Tracheal epithelial cell (primary cell): ENCODE measurements at places on chromosomes 1 and 21. TPM values are rescaled to one million over a fixed set of nuclear protein-coding genes. Genes with fewer than 3 reads are reported as not detected.

Gene COL8A2
- 3.0 and 3.1 TPM in 2 replicates for total RNA-seq

Gene SFT2D2
- total RNA-seq: 24.3 and 35.7 TPM in 2 replicates

Gene KCNJ9
- under 0.01 and 0.21 TPM in 2 replicates for total RNA-seq

Gene HCRTR1
- under 0.01 TPM in 1 of 2 replicates, not detected in the other for total RNA-seq

Gene IVNS1ABP
- 63.5 and 79.0 TPM in 2 replicates for total RNA-seq

Gene KCNE2
- total RNA-seq: not detected in 2 replicates

Gene SPATA21
- total RNA-seq: not detected in 2 replicates

Gene CYP4Z1
- not detected in 2 replicates for total RNA-seq

Gene CLIC4
- 124 and 139 TPM in 2 replicates for total RNA-seq

Gene RRP1B
- 36.9 and 40.1 TPM in 2 replicates for total RNA-seq

Gene ALPL
- not detected in 2 replicates for total RNA-seq

Gene GADD45A
- 82.3 and 132 TPM in 2 replicates for total RNA-seq
